Stimulated activated CD4-positive, alpha-beta T cell treated with anti-CD3 and anti-CD28 coated beads, TNF-alpha, amount 100 ng/mL, for 4 hours (primary cell): ENCODE measurements at places on chromosomes 2 and 18.

- no peak for DNase-seq
Observed at GRCh38 chr2:240650254-240650965, 25.1 kb downstream of the GPR35 start.

DNA sequence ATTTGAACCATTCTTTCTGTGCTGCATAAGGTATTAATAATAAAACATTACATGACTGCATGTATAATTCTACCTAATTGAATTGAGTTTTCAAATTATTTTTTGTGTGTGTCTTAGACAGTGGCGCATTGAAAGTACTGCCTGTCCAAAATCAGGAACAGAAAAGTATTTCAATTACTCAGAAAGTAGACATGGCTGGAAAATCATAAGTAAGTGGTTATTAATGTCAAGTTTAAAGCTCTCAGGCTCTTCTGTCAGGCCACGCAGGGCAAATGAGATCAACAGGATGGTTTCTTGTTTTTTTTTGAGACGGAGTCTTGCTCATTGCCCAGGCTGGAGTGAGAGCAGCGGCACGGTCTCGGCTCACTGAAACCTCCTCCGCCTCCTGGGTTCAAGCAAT is 32.4 kb upstream of the DARS1 start:
- no peak for DNase-seq

GRCh38 chr2:12856934-12857601 is 140.3 kb downstream of the TRIB2 start:
- DNase-seq = no peak

- no peak for DNase-seq
Observed at GRCh38 chr2:33223856-33224255, 252.6 kb upstream of the RASGRP3 start.

DNA sequence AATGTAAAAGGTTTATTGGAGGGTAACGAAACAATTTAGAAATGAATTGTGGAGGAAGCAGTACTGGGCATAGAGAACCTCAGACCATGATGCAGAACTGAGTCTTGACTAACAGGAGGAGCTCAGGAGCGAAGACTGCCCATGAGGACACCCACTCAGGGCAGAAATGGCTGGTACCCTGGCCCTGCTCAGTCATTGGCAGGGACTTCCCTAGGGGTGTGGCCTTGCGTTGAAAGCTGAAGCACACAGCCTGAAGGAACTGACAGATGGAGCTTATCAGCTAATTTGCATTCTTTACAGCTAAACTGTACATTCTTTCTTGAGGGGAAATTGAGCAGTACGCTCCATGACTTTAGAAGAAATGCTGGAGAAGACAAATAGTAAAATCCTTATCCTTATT is 57.1 kb downstream of the PDK1 start:
- DNase-seq = no peak

DNA sequence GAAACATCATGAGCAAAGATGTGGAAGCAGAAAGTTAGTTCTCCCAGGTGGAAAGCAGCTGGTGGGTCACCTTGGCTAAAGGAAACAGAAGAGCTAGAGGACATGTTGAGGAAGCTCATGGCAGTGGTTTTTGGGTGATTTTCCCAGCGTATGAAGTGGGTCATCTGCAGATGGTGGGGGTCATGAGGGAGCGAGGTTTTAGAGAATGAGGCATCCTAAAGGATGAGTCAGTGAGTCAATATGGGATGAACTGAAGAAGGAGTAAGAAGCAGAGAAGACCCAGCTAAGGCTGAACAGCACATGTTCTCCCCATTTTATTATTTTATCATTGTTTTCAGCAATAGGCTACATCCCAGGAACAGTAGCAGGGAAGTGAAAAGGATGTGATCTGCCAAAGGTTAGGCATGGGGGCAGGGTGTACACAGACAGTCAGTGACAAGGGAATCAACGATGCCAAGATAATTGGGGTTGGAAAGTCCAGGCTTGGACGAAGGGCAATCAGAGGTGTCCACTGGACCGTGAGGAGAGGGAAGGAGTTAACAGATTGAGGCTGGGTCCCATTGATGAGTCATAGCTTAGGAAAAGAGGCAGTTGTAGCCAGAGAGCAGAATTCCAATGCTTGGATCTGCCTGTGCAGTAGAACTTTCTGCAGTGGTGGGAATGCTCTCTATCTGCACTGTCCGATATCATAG is 289.3 kb upstream of the RAB12 start:
- DNase-seq = no peak

- no peak for DNase-seq
Observed at GRCh38 chr2:18825838-18826237, 236.5 kb upstream of the NT5C1B start.

DNA sequence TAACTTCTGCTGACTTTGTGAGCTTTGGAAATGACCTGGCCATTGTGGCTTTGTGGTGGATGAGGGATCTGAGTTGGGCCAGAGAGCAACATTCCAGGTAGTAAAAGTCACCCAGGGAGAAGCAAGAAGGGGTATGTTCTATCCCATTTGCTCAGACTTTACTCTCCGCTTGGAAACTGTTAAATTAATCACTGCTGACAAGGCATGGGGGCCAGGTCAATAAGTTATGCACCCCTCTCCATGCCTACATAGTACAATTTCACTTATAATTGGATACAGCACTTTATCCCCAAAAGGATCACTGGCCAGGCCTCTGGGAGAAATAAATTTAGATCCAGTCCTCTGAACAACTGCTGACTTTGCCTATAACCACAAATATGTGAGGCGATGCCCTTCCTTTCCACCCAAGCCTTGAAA is 92.1 kb downstream of the RPRM start:
- no peak for DNase-seq

DNA sequence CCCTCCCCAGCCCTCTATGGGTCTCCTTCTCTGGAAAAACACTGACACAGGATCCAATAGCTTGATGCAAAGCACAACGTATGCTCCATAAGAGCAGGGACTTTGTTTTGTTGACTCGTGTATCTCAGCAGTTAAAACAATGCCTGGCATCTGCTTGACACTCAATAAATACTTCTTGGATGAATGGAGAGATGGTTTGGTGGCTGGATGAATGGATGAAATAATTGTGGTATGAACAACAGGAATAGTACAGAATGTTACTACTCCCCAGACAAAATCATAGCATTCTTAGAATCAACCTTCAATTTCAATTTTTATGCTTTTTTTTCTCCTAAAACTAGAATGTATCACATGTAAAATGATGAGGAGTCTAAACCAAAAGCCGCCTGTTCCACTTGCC is 57.4 kb downstream of the KCNE4 start:
- no peak for DNase-seq

- no peak for DNase-seq
Observed at GRCh38 chr2:155215037-155215707, 516.7 kb downstream of the KCNJ3 start.

- DNase-seq = no peak
Observed at GRCh38 chr2:240200230-240201051, 60.0 kb upstream of the OTOS start.

DNA sequence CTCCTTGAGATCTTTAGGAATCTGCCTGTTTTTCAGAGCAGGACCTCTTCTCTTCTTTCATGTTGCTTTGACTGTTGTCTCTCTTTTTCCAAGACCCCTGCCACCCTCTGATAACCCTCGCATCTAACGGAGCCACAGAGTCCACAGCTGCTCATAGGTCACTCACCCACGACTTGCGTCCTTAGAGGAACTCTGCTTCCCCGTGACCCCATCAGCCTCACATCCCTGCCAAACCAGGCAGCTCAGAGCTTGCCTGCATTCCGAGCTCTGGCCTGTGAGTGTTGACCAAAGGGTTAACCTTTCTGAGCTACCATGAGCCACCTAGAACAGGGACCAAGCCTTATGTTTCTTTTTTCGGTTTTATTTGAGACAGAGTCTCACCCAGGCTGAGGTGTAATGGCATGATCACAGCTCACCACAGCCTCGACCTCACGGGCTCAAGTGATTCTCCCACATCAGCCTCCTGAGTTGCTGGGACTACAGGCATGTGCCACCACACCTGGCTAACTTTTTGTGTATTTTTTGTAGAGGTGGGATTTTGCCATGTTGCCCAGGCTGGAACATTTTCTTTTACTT is 36.4 kb downstream of the CABLES1 start:
- no peak for DNase-seq

- DNase-seq = no peak
Observed at GRCh38 chr2:77713412-77713811, 191.2 kb upstream of the LRRTM4 start.

DNA sequence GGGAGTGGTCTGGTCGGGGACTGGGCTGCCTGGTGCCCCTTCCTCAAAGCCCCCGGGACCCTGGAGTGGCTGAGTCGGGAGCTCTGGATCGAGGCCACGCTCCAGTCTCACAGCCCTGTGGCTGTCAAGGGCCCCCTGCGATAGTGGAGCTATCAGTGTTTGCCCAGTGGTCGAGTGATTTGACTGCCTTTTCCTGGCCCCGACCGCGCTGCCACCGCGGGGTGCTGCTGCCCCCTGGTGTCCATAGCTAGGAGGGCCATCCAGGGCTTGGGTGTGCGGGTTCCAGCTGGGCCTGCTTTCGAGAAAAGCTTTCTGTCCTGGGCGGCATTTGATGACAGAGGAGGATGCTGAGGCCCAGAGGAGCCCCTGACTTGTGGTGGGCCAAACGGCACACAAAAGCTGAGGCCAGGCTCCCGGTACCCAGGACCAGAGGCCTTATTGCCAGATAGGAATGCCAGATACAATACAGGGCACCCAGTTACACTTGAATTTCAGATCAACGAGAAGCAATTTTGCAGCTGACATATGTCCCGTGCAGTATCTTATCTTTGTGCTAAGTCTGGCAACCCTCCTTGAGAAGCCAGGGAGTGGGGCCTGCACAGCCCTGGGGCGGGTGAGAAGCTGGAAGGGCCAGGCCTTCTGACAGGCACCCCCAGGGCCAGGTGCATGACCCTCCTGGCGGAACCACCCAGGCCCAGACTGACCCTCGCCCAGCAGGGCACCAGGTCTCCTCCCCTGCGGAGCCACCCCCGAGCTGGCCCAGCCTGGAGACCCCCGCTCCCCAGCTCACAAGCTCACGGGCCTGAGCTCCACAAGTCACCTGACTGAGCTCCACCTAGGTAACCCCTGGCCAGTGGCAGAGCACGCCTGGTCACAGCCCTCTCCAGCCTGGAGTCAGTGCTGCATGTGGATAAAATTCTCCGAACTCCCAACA is 13.0 kb downstream of the ODC1 start:
- DNase-seq = peak; percentile 71
